Fibroblast of the aortic adventitia (primary cell): ENCODE measurements at places on chromosomes 4 and X. TPM values are rescaled to one million over a fixed set of nuclear protein-coding genes. Genes with fewer than 3 reads are reported as not detected.

GABRA4 gene
- 0.08 TPM in 1 of 2 replicates, not detected in the other for total RNA-seq

IL21 gene
- not detected in 2 replicates for total RNA-seq

NOX1 gene
- total RNA-seq, result not detected in 2 replicates

DUSP21 gene
- not detected in 2 replicates for total RNA-seq

NPY1R gene
- 0.09 and 1.1 TPM in 2 replicates for total RNA-seq

MMRN1 gene
- 0.45 and 3.7 TPM in 2 replicates for total RNA-seq

GJB1 gene
- total RNA-seq, result not detected in 2 replicates

TIGD4 gene
- 0.25 and 0.27 TPM in 2 replicates for total RNA-seq

CBLL2 gene
- not detected in 2 replicates for total RNA-seq

MAGEA1 gene
- not detected in 2 replicates for total RNA-seq

PLXNB3 gene
- 3.1 and 6.1 TPM in 2 replicates for total RNA-seq

SLITRK4 gene
- 0.99 and 8.3 TPM in 2 replicates for total RNA-seq

SNCA gene
- total RNA-seq, result 2.3 TPM in 1 of 2 replicates, not detected in the other

SSX1 gene
- 0.09 TPM in 1 of 2 replicates, not detected in the other for total RNA-seq

XAGE1A gene
- total RNA-seq, result not detected in 2 replicates

RPA4 gene
- total RNA-seq, result 0.33 and 1.4 TPM in 2 replicates

FGF13 gene
- 5.6 and 26.5 TPM in 2 replicates for total RNA-seq

NLGN3 gene
- 1.5 and 4.2 TPM in 2 replicates for total RNA-seq
